Hepatic stellate cell (primary cell): ENCODE measurements at places on chromosomes 3 and 15.

GRCh38 chr15:70435369-70435768 lies 328.0 kb downstream of the UACA start:
- no peak for DNase-seq

DNA sequence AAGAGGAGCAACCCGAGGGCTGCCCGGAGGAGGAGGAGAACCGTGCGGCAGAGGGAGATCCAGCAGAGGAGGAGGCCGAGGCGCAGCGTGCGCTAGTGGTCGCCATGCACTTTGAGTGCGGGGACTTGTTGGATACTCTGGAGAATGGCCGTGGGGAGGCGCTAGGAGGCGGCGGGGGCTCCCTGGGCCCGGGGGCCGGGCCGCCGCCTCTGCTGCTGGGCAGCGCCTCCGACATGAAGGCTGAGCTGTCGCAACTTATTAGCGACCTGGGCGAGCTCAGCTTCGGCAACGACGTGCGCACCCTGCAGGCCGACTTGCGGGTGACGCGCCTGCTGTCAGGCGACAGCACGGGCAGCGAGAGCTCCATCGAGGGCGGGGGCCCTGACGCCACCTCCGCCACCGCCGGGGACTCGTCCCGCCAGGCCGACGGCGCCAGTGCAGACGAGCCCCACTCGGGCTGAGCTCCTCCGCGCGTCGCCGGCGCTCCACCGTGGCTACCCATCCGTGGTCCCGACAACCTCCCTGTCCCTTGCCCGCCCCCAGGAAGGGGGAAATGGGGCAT lies 2.0 kb downstream of the FAM43A start:
- DNase-seq, result peak; percentile 63

DNA sequence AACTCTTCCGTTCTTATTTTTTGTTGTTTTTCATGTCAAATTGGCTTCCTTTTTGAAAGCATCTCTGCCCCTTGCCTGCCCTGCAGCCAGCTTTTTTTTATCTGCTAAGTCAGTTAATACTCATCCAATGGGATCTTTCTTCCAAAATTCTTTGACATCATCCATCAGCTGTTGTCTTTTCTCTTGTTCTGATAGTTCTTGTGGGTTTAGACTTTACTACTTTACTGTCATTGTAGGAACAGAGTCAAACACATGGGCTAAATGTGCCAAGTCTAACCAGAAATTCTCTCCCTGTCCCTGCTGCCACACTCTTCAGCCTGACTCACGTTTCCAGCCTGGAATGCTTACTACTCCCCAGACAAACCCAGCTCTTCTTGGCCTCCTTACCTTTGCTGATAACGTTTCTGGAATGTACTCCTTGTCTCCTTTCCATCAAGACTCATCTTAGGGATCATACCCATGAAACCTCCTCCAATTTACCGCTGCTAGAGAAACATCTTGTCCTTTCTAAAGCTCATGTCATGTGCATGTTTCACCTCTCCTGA lies 10.7 kb upstream of the VPS8 start:
- DNase-seq, result no peak

- DNase-seq, result no peak
Measured at GRCh38 chr3:175103298-175103697, 244.2 kb downstream of the NAALADL2 start.

DNA sequence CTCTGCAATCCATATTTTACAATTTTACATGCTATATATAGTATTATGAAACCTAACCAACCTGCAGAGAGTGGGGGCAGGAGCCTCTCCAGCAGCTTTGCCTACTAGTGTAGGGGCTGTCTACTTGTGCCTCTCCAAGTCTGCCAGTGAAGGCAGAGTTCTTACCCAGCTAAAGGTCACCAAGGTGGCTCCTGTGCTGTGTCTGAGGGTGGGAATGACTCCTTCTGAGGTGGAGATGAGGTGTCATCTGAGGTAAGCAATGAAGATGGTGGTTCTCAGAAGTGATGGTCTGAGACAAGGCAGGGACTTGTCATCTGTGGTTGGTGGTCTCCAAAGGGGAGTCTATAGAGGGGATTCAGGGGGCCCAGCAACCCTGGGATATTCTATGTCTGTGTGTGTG lies 47.5 kb downstream of the SACM1L start:
- no peak for DNase-seq

DNA sequence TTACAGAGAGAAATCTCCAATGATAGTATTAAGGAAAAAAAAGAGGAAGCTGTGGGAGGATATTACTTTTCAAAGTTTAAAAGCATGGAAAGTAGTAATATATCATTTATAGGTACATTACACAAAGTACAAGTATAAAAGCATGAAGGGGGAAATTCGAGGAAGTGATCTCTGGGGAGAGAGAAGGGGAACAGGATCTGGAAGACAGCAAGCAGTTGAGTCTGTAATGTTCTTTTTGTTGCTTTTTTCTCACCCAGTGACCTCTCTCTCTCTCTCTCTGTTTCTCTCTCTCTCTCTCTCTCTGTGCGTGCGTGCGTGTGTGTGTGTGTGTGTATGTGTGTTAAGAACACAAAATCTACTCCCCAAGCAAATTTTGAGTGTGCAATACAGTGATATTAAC lies 10.2 kb downstream of the C3orf20 start:
- no peak for DNase-seq

DNA sequence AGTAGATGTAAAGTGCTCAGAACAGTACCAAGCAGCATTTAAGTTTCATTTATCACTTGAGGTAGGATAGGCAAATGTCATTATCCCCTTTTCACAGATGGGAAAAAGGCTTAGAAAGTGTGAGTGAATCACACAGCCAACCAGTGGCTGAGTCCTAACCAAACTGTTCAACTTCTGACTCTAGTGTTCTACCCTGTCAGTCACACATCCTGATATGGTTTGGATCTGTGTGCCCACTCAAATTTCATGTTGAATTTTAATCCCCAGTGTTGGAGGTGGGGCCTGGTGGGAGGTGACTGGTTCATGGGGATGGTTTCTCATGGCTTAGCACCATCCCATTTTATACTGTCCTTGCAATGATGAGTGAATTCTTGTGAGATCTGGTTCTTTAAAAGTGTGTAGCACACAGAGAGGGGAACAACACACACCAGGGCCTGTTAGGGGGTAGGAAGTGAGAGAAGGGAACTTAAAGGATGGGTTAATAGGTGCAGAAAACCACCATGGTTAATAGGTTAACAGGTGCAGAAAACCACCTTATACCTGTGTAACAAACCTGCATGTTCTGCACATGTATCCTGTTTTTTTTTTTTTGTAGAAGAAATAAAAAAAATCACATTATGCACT lies 304.7 kb downstream of the SUCLG2 start:
- no peak for DNase-seq

- DNase-seq, result no peak
Measured at GRCh38 chr3:160719710-160720109, 36.3 kb upstream of the PPM1L start.

- no peak for DNase-seq
Measured at GRCh38 chr3:115943579-115943978, 320.3 kb downstream of the GAP43 start.

DNA sequence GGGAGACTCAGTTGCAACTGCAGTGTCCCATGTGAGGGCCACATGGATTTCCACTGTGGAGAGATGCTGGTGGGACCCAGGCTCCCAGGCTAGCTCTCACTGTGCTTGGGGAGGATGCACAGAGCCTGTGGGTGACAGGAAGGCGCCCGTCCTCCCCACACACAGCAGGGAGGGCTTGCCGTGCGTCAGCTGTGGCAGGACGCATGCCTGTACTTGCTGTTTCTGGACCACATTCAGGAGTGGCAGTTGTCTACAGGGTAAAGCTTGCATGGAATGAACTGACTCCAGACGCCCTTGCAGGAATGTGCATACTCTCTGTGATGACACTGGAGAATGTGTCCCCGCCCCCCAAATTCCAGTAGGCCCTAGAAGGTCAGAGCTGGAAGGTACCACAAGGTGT lies 63.8 kb upstream of the SNRPA1 start:
- DNase-seq, result peak; percentile 26

DNA sequence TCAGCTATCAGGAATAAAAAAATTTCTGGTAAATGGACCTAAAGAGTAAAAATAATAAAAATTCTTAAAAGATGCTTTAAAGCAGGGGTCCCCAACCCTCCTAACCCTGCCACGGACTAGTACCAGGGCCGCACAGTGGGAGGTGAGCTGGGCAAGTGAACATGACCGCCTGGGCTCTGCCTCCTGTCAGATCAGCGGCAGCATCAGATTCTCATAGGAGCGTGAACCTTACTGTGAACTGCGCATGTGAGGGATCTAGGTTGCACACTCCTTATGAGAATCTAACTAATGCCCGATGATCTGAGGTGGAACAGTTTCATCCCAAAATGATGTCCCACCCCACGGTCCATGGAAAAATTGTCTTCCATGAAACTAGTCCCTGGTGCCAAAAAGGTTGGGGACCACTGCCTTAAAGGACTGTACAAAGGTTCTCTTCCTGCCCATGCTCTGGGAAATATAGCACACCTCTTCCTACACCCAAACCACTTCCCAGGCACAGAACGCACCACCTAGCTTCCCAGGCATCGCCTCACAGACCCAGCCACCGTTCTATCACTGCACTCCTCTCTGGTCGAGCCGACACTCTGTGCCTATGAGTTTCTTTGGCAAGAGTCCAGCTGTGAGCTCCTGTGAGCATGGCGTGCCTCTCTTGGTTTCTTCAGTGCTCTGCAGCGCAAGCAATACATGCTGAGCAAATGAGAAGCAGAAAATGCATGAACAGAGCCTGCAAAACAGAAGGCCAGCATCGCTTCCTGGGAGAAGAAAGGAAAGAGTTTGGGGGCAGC lies 104.9 kb downstream of the OCA2 start:
- no peak for DNase-seq

DNA sequence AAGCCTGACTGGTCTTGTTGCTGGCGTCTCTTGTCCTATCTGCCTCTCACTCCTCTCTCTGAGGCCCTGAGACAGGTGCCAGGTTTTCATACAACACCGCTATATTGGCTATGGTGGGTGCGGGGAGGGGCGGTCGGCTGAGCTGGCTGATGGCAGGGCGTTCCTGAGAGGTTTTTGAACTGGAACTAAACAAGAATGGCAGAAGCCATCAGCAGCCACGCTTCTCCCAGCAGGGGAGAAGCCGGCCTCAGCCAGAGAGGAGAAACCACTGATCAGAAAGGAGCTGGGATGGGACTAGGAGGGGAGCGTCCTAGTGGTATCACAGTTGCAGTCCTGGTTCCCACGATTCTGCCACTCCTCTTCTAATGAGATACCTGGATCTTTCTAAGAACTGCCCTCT lies 89.9 kb upstream of the PRR23E start:
- no peak for DNase-seq

DNA sequence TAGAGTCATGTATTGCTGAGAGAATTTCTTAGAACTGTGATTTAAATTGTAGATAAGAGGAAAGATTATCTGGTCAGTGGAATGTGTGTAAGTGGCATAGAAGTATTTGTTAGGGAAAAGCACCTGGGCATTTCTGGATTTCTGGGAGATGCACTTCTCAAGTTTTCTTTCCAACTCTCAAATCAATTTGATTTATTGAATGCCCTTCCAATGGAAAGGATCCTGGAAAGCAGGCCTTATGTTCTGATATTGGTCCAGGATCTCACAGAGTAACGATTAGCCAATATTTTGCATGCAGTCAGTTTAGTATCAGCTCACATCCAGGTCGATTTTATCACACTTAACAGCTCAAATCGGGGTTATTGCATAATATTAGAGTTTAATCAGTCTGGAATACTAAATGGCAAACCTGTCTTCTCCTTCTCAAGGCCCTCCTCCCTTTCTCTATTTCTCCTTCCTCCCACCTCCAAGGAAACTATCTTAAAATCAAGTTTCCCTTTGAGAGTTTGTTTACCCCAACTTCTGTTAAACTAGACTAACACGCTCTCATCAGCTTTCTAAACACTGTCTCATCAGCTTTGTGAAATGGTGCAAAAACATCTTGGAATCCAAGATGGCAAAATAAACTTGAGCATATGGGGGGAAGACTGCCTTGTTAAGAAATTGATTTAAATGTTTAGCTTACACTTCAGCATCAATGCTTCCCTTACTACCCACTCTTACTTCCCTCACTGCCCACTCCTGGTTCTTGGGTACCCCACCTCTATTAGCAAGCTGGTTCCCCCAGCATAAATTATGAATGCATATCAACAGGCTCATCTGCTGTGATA lies 9.5 kb downstream of the SOX2 start:
- no peak for DNase-seq

GRCh38 chr3:52350981-52351761 lies 35.1 kb downstream of the DNAH1 start:
- DNase-seq, result no peak

- DNase-seq, result no peak
Measured at GRCh38 chr15:98884894-98885293, 122.7 kb downstream of the PGPEP1L start.

DNA sequence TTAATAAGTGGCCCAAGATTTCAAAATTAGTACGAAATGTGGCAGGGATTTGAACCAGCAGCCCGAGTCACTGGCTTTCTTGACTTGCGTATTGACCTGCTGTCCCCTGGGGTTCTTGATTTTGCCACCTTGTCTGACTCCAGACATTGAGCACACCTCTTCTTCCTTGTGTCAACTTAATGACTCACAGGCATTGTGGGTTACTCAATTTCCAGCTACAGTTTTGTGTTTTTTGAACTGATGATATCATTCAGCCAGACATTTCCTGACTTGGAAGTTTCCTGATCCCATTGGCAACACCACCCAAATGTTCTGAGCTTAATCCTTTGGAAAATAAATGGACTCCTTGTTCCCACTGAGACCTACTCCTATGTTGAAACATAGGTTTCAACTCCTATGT lies 64.2 kb downstream of the MOBP start:
- DNase-seq, result no peak

GRCh38 chr3:76552653-76553052 lies 487.2 kb upstream of the ROBO2 start:
- DNase-seq, result no peak
